Pulmonary artery endothelial cell (primary cell): ENCODE measurements at places on chromosomes 5 and 9. TPM values are rescaled to one million over a fixed set of nuclear protein-coding genes. Genes with fewer than 3 reads are reported as not detected.

DNA sequence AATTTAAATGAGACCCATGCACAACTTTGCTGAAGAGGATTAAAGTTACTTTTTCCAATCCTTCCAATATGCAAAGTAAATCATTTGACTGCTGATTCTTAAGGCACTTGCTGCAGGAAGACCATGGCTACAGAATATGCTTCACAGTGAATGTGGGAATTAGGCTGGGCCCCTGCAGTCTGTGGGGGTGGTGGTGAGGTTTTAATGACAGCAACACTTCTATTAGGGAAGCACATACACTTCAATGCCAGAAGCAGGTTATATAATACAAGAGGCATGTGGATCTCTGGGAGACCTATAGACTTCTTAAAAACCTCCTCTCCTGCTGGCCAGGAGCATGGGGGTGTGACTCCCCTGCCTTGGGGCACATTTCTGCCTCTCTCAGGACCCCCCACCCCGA, 124.5 kb upstream of the KLF9 start:
- DNase-seq: no peak

The NCBP1 gene
- 40.4 and 65.0 TPM in 2 replicates for total RNA-seq

- no peak for DNase-seq
These were observed 7.2 kb upstream of the RNF38 start for GRCh38 chr9:36407122-36407723.

- DNase-seq: no peak
These were observed 16.7 kb upstream of the KIF27 start for GRCh38 chr9:83937861-83938455.

- DNase-seq: no peak
These were observed 899 bp upstream of the MED10 start for GRCh38 chr5:6379246-6379645.

The PCDHGA5 gene
- total RNA-seq: 0.35 and 0.40 TPM in 2 replicates

DNA sequence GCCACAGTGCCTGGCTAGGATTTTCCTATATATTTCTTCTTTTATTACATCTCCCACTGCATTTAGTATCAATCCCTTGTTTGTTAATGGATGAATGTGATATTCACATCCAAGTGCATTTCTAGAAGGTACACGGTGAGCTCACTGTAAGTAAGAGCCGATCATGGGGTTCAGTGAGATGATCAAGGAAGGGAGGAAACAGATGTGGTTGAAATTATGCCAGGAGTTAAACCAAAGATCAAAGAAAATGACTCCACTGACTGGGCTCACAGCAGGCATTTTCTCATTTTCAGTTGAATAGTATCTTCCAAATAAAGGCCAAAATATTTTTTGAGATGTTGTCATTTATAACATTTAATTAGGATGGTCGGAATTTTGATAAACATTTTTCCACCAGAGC, 97.8 kb downstream of the CFAP90 start:
- no peak for DNase-seq

The SH2D3C gene
- total RNA-seq: 56.8 and 58.3 TPM in 2 replicates

DNA sequence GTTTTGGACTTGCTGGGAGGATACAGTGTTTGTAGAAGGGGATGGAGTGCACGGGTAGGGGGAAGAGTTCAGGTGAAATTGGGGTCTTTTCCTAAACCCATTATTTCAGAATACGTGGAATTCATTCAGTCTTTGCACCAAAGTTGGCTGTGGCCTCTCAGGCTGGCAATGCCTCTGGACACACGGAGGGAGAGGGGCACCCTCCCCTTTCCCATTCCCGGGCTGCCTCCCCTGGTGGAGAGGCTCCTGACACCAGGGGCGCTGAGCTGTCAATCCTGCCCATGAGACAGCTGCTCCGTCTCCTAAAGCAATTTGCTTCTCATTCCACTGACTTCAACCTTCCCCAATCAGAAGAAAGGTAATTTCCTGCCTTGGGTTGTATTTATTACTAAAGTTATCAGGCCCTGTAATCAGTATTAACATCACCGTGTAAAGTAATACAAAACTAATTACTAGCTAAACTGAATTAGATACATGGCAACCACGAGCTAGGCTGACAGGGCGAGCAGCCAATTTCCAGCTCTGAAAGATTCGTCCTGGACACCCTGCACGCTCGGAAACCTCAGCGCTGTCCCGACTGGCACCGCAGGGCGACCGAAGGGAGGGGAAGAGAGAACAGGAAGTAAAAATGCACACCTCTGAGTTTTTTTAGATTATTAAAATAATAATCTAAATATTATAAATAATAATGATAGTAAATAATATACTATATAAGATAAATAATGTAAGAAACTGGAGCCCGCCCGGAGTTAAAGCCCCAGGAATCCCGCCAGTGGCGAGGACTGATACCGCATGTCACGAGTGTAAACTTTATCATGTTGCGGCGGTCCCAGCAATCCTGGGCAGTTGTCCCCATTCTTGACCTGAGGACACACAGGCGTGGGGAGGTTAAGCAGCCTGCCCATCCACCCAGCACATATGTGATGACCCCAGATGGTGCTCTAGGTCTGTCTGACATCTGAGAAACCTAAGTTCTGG, 6.9 kb upstream of the OLFM1 start:
- DNase-seq: no peak

- DNase-seq: no peak
These were observed 273.7 kb downstream of the SYK start for GRCh38 chr9:91075279-91075678.

GRCh38 chr9:109249615-109250014, 71.2 kb downstream of the EPB41L4B start:
- no peak for DNase-seq

DNA sequence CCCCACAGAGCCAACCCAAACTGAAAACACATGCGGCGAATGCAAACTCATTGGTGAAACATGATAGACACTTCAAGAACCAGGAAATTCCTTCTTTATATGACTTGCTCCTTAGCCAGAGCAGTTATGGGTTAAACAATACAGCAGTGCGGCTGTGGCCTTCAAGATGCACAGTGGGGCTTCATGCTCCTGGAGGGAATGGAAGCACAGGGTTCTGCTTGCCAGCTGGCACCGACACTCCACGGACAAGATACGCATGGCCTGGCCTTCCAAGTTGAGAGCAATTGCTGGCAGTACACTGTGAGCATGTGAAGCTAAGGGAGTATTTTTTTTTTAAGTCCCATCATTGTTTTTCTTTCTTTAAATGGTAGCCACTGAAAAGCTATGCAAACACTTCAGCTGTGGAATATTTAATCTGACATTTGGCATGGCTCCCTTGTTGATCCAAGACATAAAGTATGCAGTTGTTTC, 451.6 kb upstream of the CD180 start:
- no peak for DNase-seq

DNA sequence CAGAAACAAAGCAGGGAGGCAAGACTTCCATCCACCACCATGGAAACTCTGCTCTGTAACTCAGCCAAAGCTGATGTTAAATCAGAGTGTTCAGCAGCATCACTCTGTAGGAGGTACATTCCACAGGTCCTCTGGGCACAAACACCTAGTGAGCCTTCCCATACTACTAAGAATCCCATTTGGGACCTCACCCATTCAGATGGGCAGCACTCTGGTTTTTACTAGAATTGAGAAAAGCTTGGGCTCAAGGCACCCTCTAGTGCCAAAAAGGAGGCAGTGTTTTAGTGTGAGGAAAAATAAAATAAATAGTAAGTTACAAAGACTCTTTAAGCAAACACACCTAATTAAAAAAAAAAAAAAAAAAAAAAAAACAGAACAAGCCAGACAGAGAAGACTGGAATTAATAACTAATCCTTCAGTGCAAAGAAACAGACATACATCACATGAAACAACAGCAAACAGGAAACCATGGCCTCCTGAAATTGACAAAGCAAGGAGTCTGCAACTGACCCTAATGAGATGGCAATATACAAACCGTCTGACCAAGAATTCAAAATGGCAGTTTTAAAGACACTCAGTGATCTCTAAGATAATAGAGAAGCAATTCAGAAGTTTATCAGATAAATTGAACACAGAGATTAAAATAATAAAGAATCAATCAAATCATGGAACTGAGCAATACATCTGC, 159.5 kb downstream of the GNA14 start:
- DNase-seq: no peak

DNA sequence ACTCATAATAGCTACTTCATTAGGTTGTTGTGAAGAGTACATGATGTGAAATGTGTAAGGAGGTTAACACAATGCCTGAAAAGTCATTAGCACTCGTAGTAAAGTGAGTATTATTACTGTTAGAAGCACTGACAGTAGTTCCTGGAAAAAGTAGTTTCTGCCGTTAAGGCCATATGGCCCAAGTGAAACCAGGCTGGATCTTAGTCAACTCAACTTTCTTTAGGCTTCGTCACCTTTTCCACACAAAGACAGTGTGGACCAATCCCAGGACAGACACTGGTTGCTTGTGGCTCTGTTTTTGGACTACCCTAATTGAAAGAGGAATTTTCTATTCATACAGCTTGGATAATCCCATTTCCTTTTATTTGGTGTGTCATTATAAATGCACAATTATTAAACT, 29.4 kb upstream of the CKMT2 start:
- no peak for DNase-seq

DNA sequence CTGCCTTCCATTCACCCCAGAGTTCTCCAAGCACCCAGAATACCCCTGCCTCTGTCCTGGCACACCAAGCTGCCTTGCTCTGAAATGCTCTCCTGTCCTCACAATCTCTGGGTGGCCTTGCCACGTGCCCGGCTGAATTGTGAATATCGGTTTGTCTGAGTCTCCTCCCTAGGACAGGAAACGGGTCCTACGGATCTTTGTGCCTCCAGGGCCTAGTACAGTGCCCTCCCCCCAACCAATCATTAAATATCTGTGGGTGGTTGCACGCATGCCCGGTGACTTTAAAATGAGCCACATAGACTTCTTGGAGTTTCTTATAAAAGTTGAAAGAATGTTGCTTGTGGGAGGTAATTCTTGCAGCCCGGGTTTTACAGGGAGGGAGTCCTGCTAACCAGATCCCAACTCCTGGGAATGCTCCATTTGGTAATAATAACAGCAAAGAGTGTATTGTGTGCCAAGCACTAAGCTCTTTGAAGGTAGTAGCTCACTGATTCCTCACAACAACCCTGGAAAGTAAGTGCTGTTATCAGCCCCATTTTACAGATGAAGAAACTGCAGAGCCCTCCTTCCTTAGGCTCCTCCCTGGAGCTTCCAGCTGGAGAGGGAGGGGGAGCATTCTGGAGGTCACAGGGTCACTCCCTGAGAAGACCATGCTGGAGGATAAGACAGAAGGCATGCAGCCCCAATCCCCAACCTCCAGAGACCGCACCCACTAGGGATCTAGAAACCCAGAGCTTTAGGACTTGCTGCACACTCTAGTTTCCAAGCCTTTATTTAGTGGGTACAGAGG, 23.4 kb downstream of the URM1 start:
- no peak for DNase-seq

DNA sequence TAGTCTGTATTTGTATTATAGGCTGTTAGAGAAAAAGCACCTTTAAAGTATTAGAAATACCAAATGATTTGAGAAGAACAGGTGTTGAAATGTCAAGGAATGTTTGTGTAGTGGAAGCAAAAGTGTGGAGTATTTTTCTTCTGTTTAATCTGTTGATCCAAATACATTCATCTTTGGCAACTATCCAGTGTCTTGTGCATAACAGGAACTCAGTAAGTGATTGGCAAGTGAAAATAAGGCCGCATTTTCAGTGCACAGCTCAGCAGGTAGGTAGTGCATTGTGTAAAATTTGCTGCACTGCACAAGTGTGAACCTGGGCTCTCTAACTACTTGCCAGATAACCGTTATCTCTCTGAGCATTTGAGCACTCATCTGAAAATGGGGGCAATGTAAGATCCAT, 61.8 kb downstream of the CHSY3 start:
- DNase-seq: no peak

DNA sequence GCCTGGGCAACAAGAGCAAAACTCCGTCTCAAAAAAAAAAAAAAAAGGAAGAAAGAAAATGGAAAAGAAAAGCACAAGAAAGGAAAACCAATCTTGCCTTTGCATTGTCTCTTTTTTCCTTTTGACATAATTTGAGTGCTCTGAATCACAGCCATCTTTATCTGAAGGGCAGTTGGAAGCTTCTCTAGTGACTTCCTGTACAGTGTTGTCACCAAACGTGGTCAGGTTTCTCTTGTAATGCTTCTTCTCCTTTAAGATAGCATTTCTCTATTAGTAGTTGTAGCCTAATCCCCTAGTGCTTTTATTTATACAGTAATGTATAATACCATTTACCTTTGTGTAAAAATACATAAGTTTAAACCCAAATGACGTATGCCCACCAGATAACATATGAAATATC, 18.1 kb downstream of the PRKACG start:
- no peak for DNase-seq

- DNase-seq: no peak
These were observed 227.3 kb upstream of the GLRA1 start for GRCh38 chr5:152151940-152152339.

DNA sequence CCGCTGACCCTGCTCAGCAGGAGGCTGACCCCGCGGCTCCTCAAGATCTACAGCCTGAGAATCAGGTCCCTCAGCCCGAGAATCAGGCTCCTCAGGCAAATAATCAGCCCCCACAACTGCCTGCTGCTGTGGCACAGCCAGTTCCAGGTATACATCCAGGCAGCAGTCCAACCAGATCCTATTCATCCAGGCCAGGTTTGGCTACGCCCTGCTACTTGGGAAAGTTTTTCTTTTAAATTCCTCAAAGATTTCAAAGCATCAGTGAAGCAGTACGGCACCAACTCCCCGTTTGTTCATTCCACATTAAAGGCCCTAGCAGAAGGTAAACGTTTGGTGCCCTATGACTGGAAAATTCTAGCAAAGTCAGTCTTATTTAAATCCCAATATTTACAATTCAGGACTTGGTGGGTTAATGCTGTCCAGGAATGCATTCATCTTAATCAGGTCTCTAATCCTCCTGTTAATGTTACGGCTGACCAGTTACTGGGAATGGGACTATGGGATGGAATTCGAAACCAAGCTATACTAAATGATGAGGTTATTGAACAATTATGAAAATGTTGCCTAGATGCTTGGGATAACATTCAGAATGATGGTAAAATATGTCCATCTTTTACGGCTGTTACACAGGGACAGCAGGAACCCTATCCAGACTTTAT, 102.3 kb downstream of the SYK start:
- DNase-seq: no peak

- no peak for DNase-seq
These were observed 13.0 kb upstream of the SMIM32 start for GRCh38 chr5:136205941-136206340.

The DMRT3 gene
- total RNA-seq: not detected in 2 replicates

The CNTFR gene
- not detected in 2 replicates for total RNA-seq

The SH3GL2 gene
- total RNA-seq: 0.14 and 0.79 TPM in 2 replicates
